K562 (cell line): ENCODE measurements at places on chromosomes 7 and 10. TPM values are rescaled to one million over a fixed set of nuclear protein-coding genes. Genes with fewer than 3 reads are reported as not detected.
A peak's percentile ranks its signal among the peaks of the same experiment; 100 is the strongest.

The PRKG1 gene
- not detected in 2 replicates for polyA plus RNA-seq

The TAS2R39 gene
- polyA plus RNA-seq = not detected in 2 replicates

The ZNF736 gene
- polyA plus RNA-seq = 4.7 and 7.6 TPM in 2 replicates

The ACTL6B gene
- not detected in 2 replicates for polyA plus RNA-seq

The AGR2 gene
- not detected in 2 replicates for polyA plus RNA-seq

The CALCR gene
- polyA plus RNA-seq = 0.11 TPM in 1 of 2 replicates, not detected in the other

The TRIL gene
- polyA plus RNA-seq = not detected in 2 replicates

The KIF20B gene
- polyA plus RNA-seq = 14.6 and 18.7 TPM in 2 replicates

The LRRC61 gene
- 42.0 and 46.5 TPM in 2 replicates for polyA plus RNA-seq

The CDH23 gene
- polyA plus RNA-seq = 0.43 and 1.2 TPM in 2 replicates

DNA sequence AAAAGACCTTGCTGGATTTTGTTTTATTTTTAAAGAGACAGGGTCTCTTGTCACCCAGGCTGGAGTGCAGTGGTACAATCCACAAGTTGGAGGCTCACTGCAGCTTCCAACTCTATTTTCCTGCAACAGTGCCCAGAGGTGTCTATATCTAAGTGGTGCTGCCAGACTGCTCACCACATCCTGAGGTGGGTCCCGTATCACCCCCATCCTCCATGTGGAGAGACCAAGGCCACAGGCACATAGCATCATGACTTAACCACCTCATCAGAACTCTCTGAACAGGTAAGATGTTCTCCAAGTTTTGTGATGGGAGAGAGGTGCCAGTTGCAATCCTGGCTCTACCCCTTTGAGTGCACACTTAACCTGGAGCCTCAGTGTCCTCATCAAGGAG is 98.2 kb downstream of the RNF216 start:
- DNase-seq = no peak

DNA sequence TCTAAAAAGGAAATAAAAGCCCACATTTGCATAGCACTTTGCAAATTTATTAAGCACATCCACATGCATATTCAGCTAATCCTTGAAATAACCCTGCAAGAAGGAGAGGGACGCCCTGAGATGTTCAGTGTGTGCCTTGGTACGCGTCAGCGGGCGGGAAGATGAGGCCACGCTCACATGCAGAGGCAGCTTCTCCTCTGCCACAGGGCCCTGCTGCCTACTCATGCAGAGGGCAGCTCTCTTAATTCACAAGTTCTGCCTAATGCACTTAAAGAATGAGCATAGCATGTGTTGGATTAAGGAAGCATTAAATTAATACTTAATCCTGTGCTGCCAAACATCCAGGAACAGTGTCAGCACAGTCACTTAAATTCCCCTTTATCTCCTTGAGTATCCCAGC is 132.3 kb downstream of the HECW1 start:
- no peak for DNase-seq

DNA sequence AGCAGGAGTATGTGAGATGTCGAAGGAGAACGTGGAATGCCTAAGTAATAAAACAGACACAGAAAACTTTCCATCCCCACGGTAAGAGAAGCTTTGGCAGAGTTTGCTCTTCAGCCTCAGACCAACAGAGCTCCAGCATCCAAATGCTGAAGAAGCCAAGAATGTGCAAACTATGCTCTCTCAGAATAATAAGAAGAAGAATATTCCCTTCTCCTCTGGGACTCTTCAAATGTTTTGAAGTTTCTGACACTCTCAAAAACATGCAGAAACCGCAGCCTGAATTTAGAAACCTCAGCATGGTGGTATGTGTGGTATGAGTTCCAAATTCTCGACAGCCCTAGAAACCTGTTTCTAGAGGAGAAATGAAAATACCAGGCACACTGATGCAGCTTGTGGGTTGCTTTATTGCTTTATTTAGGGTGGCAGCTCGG is 113.3 kb downstream of the KCNMA1 start:
- no peak for DNase-seq

DNA sequence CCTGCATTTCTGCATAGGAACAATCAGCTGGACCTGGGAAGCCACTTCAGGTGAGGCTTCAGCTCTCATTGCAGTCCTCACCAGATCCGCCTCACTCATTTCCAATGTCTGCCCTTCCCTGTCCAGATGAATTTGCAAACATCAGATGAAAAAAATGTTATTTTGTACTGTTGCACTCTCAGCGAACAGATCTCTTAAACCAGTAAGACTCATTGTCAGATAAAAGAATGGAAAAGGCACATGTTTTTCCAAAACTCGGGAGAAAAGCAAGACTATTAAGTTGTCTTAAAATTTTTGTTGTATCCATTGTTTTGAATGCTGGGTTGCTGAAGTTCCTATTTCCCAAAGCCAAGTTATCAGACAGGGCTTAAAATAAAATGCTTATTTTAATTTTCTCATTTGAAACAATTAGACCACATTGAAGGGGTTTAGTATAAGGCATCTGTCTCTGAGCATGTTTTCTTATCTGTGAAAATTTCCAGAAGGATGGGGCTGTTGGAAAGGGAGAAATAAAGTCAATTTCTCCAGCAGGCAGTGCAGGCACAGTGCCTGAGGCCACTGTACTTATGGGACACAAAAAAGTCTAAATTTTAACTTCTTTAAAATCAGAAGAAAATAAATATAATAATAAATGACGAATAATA is 396.8 kb downstream of the KCNMA1 start:
- no peak for DNase-seq

DNA sequence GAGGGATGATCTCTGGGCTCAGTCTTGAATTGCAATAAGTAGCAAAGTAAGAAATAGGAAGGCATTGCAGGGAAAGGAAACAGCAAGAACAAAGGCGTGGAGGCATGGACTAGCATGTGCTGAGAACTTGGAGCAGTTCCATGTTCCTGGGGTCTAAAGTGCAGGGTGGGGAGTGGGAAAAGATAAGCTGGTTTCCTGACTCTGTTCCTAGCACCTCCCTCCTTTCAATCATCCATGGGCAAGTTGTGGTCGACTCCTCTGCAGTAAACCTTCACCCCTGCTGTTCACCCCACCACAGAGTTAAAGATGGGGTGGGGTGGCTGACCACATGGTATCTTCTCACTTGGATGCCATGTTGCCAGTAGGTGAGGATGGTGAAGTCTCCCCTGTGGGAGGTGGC is 29.6 kb downstream of the RPS24 start:
- DNase-seq = no peak

GRCh38 chr10:102919992-102920739 is 2.1 kb downstream of the CNNM2 start:
- no peak for DNase-seq

DNA sequence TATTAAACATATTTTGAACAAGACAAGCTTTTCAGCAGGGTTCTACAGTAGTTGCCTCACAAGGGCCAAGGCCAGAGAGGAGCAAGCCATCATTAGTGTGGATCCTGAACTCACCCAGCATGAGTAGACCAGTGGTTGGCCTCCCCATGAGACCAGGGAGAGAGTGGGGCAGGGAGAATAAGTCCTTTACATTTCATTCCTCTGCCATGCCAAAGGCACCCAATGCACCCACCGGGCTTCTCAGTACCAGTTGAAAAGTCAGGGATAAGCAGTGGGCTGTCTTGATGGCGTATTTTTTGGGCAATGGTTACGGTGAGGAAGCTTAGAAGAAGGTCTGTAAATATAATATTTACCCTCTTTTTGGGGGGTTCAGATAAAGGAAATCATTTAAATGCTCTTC is 16.6 kb downstream of the CRTAC1 start:
- DNase-seq = no peak

DNA sequence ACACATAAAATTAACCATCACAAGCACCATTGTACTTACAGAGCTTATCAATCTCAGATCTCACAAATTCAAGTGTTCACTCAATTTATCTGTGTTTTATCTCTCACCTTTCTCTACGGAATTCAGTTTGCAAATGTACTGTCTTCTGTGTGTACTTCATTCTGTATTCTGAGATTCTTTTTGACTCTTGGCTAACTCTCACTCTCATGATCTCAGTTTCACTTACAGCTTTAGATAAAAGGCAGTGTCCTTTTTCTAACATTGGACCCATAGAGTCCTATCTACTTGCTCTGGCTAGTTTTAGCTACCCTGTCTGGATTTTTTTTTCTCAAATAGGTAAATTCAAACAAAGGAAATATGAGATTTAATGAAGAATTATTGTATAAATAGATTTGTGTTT is 176.0 kb downstream of the CCDC7 start:
- DNase-seq = no peak

DNA sequence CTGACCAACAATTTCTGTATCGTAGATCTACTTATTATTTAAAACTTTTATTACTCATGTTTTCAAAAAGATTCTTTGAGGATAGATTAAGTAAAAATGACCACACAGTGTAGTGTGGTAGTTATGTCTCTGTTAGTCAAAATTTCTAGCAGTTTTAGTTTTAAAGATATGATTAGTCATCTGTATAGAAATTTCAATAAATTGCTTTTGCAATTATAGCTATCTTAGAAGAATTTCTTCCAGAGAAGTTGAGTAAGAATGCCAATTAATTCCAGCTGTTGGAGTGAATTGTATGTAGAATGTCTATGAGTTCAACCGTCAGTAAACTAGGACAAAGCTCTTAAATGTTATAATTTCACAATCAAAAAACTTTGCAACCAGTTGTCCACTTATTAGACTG is 229.7 kb downstream of the CDK14 start:
- DNase-seq = no peak

DNA sequence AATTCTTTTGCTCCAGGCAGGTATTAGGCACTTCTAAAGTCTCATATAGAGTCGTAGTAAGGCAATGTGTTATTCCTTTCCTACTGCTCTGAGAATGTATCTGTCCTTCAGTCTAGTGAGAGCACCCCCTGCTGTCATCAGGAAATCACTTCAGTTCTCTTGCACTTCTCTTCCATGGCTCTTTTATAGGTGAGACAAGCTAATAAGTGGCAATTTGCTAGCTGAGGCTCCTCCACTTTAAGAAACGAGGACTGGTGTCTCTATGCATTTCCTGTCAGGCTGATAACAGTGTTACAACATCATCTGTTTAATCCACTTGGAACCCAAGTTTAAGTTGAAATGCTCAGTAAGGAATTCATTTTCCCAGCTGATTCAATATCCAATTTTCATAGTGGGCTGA is 350.6 kb downstream of the TFEC start:
- DNase-seq = peak; percentile 2

GRCh38 chr7:43659549-43659896 is 69.8 kb downstream of the COA1 start:
- no peak for DNase-seq

- DNase-seq = no peak
Measured at GRCh38 chr10:63718006-63718405, 196.8 kb downstream of the REEP3 start.

DNA sequence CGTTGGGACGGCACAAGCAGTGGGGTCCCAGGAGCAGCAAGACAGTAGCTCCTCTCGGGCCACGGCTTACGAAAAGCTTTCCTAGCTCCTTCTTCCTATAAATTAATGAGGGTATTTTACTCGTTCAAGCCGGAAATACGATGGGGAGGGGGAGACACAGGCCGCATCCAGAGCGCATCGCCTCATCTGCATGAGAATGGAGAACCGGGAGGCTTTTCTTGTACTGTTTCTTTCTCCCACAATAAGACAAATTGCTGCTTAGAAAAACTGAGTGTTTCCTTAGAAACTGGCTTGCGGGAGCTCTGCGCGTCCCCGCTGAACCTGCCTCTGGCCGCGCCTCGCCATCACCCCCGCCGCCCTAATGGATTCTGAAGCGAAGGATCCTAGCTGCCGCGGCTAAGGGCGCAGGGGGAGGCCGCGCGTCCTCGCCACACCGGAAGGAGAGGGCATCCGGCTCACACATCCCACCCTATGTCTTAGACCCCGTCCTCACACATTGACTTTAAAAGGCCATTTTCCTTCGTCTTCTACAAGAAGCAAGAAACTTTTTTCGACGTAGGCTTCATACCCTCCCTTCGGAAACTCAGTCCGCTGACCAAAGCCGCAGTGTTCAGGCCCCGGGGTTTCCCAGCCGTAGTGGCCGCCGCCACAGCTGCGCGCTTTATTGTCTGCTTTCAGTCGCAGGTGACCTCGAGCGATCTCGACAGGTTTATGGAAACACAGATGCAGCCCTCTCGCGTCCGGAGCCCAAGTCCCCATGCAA is 8.8 kb downstream of the NXPH1 start:
- DNase-seq = no peak

GRCh38 chr10:51255381-51255780 is 181.1 kb downstream of the PRKG1 start:
- DNase-seq = no peak

DNA sequence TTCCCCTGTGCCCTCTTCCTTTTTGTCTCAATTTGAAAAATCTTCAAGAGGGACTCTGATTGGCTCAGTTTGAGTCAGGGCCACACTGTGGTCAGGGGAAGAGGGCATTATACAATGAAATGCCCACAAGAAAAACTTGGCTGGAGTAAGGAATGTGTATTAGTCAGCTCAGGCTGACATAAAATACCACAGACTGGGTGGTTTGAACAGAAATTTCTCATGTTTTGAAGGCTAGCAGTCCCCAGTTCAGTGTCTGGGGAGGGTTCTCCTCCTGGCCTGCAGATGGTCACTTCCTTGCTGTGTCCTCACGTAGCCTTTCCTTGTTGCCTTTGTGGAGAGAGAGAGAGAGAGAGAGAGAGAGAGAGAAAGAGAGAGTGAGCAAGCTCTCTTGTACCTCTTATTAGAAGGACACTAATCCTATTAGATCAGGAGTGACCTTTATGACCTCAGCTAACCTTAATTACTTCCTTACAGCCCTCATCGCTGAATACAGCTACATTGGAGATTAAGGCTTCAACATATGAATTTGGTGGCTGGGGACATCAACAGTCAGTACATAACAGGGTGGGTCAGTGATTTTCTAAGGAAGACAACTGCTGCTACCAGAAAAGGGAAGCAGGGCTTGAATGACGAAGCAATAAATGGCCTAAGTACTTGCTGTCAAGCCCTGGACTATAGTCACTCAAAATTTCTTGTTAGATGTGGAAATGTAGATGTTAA is 25.8 kb upstream of the FAM13C start:
- DNase-seq = no peak

- DNase-seq = no peak
Measured at GRCh38 chr10:121183236-121183635, 332.1 kb downstream of the WDR11 start.

GRCh38 chr7:44145969-44146911 is 5.1 kb upstream of the MYL7 start:
- peak; percentile 100 for DNase-seq

GRCh38 chr7:151869968-151870918 is 6.7 kb downstream of the PRKAG2 start:
- DNase-seq = no peak

GRCh38 chr10:62858364-62858763 is 42.2 kb upstream of the EGR2 start:
- no peak for DNase-seq

DNA sequence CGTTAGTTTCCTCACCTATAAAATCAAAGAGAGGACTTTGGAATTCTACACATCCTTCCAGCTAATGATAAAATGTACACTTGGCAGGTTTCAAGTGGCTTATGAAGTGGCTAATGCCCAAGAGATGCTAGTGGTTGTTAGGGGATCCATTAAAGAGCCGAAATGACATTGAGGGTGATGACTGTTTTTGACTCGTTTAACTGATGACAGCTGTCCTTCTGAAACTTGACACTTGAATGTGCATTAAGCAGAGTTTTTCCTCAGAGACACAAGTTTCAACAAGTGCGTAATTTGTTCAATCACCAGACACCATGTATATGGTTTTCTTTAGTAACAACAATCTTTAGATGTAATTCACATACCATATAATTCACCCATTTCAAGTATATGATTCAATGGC is 1.6 kb upstream of the PRF1 start:
- DNase-seq = no peak
